Right hindlimb (tissue), 1 donor: ENCODE measurements at places on chromosomes 2 and 18.

DNA sequence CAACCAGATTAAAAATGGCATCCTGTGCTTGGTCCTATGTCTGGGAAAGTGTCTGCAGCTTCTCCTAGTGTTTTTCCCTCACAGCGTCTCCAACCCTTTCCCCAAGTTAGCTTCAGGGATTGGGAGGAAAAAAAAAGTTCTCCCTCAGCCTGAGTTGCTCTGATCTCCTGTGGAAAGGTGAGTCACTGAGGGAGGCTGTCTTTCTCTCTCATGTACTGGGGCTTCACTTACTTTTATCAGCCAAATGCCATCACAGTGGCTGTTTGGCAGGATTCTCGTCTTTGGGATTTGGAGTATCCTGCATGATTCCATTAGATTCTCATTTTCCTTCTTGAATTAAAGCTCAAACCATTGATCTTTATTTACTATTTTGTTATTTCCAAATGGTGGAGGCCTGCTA lies 18.1 kb downstream of the GTF2A1L start:
- no peak for DNase-seq

- no peak for DNase-seq
Observed at GRCh38 chr2:147098940-147099339, 745.9 kb upstream of the ACVR2A start.

- no peak for DNase-seq
Observed at GRCh38 chr18:33316146-33316587, 124.4 kb downstream of the CCDC178 start.

DNA sequence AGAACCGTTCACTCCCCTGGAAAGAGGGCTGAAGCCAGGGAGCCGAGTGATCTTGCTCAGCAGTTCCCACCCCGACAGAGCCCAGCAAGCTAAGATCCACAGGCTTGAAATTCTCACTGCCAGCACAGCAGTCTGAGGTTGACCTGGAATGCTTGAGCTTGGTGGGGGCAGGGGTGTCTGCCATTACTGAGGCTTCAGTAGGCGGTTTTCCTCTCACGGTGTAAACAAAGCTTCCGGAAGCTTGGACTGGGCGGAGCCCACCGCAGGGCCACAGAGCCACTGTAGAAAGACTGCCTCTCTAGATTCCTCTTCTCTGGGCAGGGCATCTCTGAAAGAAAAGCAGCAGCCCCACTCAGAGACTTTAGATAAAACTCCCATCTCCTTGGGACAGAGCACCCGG lies 180.8 kb downstream of the WDR7 start:
- DNase-seq, result peak; percentile 25

GRCh38 chr2:75998451-75998850 lies 287.7 kb upstream of the GCFC2 start:
- no peak for DNase-seq
